Trophoblast cell (in vitro differentiated cells and primary cell): ENCODE measurements at places on chromosomes 1 and 21.

GRCh38 chr21:44836349-44836665 is 18.4 kb upstream of the SUMO3 start:
- H3K27ac ChIP-seq: no peak overlapping the region
- no peak overlapping the region for H3K4me3 ChIP-seq
- H3K36me3 ChIP-seq: no peaks in the 10 kb centered on the region
- DNase-seq: no peak
- peaks cover 9% of the 10 kb centered on the region for H3K4me1 ChIP-seq

DNA sequence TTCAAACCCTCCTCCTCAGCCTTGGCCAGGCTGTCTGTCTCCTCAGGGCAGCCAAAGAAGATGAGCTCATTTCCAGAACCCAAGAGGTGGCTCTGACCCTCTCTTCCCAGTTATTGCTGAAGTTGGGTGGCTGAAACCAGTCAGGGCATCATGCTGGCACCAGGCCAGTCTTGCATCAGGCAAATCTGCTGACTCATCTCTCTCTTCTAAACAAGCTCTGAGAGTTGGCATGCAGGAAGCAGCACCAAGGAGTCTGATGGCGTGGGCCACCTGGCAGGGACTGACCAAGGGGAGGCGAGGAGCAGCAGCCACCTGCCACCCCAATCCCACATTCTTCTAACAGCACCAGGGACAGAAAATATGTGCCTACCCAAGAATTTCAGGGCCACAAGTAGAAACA is 104.8 kb upstream of the ATP1A1 start:
- H3K36me3 ChIP-seq: no peaks in the 10 kb centered on the region
- no peaks in the 10 kb centered on the region for H3K27me3 ChIP-seq
- H3K27ac ChIP-seq: no peak overlapping the region
- no peak overlapping the region for H3K4me3 ChIP-seq
- no peak for DNase-seq

DNA sequence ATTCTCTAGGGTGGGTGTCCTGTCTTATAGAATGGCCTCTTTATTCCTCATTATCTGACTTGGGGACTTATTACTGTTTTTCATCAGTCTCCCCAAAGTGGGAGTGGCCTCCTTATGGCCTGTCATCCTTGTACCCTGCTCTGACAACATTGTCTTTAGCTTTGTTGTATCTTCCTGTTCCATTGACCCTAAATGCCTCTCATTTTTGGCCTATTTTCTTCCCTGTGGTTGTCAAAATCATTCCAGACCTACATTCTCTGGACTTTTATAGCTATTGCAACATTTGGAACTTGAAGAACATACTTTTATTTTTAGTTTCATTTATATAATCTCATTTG is 9.7 kb downstream of the SFT2D2 start:
- DNase-seq: no peak
- H3K4me3 ChIP-seq: no peak overlapping the region
- peaks cover 25% of the 10 kb centered on the region for H3K36me3 ChIP-seq
- no peaks in the 10 kb centered on the region for H3K27me3 ChIP-seq

- no peak overlapping the region for H3K27ac ChIP-seq
- H3K4me1 ChIP-seq: no peaks in the 10 kb centered on the region
- H3K36me3 ChIP-seq: peaks cover 1% of the 10 kb centered on the region
- DNase-seq: no peak
- no peaks in the 10 kb centered on the region for H3K27me3 ChIP-seq
- no peak overlapping the region for H3K4me3 ChIP-seq
Observed at GRCh38 chr1:245908543-245908942, 598.5 kb downstream of the SMYD3 start.

GRCh38 chr1:63480057-63480456 is 43.0 kb downstream of the ITGB3BP start:
- H3K27ac ChIP-seq: no peak overlapping the region
- H3K36me3 ChIP-seq: no peaks in the 10 kb centered on the region
- H3K27me3 ChIP-seq: no peaks in the 10 kb centered on the region
- no peak overlapping the region for H3K4me3 ChIP-seq

DNA sequence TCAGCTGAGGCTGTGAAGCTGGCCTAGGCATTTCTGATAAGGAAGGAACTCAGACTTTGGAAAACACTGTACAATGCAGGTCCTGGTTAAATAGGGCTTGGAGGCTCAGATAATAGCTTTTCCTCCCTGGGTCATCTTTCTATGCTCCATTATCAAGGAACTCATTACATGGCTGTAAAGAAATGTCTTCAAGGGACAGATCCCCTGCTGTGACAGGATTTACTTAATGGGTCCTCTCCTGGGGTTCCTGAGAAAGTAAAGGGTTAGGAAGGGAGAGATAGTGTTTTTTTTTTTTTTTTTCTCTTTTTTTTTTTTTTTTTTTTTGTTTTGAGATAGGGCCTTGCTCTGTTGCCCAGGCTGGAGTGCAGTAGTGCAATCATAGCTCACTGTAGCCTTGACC is 14.1 kb upstream of the SVBP start:
- H3K27ac ChIP-seq: no peak overlapping the region
- H3K27me3 ChIP-seq: no peaks in the 10 kb centered on the region
- H3K4me1 ChIP-seq: no peaks in the 10 kb centered on the region
- H3K36me3 ChIP-seq: peaks cover 2% of the 10 kb centered on the region
- H3K4me3 ChIP-seq: no peak overlapping the region

DNA sequence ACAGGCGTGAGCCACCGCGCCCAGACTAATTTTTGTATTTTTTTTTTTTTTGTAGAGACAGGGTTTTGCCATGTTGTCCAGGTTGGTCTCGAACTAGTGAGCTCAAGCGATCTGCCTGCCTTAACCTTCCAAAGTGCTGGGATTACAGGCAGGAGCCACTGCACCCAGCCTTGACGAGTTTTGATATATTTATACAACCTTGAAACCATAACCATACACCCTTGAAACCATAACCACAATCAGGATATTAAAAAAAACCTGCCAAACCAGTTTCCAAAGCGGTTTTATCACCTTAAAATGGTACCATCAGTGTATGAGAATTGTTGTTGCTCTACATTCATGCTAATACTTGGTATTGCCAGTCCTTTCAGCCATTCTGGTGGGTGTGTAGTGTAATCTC is 3.7 kb upstream of the PHACTR4 start:
- H3K4me1 ChIP-seq: peaks cover 2% of the 10 kb centered on the region
- no peaks in the 10 kb centered on the region for H3K36me3 ChIP-seq
- H3K27ac ChIP-seq: no peak overlapping the region
- H3K4me3 ChIP-seq: no peak overlapping the region

DNA sequence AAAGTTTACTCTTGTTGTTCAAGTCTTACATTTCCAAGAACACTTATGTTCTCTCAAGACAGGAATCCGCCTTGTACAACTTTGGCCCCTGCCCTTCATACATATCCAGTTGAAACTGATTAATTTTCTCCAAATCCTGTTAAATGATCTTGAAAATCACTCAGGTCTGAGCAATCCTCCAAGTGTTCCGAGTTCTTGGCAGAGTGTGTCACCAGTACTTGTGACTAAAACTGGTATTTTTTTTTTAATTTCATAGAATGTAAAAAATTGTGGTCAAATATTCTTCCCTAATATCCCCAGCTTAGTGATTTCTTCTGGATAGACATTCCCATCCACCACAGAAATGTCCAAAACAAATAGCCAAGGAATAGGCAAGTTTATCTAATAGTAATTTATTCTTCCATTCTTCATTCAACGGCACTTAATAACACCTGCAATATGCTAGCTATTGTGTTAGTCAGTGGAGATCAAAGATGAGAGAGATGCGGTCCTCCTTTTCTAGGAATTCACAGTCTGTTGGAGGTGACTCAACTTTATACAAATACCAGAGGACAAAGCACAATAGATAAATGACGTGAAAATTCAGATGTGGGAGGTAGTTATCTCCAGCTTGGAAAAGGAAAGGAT is 71.4 kb downstream of the DIRAS3 start:
- H3K27me3 ChIP-seq: no peaks in the 10 kb centered on the region
- H3K4me3 ChIP-seq: no peak overlapping the region
- DNase-seq: peak; percentile 26
- no peak overlapping the region for H3K27ac ChIP-seq
- no peaks in the 10 kb centered on the region for H3K36me3 ChIP-seq

DNA sequence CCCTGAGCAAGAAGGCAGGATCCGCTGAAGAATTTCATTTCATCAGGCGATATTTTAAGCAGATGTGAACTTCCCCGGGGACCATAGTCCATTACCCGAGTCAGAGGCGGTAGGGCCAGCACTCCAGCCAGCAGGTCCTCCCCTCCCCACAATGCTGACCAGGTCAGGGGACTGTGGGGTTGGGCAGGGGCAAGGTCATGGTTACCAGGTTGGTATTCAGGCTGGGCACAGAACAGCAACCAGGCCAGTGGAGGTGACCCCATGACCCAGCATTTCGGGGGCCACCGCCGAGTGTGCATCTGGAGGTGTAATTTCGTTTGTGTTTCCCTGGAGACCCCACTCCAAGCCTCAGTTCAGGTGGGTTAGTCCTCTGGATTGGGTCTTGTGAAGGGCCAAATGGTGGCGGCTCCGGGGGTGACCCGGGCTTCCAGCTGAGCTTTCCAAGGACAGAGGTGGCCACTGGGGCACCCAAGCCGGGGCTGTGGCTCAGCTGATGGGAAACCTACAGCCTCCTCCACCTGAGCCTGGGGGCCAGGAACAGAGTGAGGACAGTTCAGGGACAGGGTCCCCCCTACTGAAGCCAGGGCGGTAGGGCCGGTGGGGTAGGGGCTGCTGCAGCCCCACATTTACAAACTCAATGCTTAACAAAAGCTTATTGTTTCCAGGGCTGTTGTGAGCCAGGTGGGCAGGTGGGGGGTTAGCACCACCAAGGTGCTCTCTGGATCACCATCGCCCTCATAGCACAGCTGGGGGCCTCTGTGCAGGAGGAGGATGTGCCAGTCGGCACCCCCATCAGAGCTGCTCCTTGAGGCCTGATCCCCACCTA is 2.8 kb downstream of the PRDM16 start:
- peaks cover 82% of the 10 kb centered on the region for H3K27me3 ChIP-seq
- H3K4me3 ChIP-seq: no peak overlapping the region
- DNase-seq: no peak
- H3K27ac ChIP-seq: no peak overlapping the region
- H3K36me3 ChIP-seq: no peaks in the 10 kb centered on the region

- no peak for DNase-seq
- no peak overlapping the region for H3K27ac ChIP-seq
- no peaks in the 10 kb centered on the region for H3K27me3 ChIP-seq
- peaks cover 2% of the 10 kb centered on the region for H3K4me1 ChIP-seq
- no peaks in the 10 kb centered on the region for H3K36me3 ChIP-seq
Observed at GRCh38 chr1:58437623-58438022, 108.9 kb downstream of the OMA1 start.
